ENCODE measurements at places on chromosomes 6 and 20.

DNA sequence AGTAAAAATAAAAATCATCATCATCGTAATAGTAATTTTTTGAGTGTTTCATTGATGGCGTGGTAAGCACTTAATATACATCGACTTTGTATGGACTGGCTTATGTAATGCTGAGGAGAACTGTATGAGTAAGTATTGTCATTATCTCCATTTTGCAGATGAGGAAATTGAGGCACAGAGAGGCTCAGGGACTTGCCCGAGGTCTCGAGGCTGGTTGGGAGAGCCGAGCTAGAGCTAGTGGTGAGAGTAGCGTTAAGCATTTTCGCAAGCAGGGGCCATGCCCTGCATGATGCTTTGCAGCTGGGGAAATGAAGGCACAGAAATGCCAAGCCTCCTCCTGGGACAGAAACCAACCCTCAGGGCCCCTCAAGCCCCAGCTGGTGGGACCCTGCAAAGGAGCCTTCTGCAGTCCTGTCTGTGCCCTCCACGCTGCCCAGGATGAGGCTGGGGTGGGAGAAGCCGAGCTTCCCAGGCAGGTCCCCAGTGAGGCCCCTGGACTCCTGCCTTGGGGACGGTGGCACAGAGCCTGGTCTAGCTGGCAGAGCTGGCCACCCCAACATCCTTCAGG, 31.1 kb upstream of the STX16 start:
- DNase-seq, result no peak

- no peak for DNase-seq
These were observed 13.1 kb downstream of the SRPK1 start for GRCh38 chr6:35907750-35908149.

DNA sequence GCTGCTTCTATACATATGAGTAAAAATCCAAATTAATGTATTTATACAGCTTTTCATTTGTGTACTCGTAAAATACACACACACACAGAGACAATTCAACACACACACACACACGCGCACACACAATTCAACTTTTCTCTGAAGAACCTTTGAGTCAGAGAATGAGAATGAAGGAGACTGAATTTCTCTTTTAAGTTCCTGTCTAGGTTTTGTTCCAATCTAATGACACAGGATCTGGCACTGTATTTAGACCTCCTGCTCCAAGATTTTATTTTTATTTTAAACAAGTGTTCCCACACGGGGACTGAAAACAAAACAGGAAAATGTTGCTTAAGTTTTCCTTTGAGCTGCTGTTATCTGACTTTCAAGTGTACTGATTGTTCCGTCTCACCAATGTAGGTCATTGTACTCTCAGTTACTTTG, 250.8 kb downstream of the LAMA2 start:
- DNase-seq, result peak; percentile 66

GRCh38 chr20:25016471-25016870, 23.9 kb upstream of the APMAP start:
- DNase-seq, result no peak

DNA sequence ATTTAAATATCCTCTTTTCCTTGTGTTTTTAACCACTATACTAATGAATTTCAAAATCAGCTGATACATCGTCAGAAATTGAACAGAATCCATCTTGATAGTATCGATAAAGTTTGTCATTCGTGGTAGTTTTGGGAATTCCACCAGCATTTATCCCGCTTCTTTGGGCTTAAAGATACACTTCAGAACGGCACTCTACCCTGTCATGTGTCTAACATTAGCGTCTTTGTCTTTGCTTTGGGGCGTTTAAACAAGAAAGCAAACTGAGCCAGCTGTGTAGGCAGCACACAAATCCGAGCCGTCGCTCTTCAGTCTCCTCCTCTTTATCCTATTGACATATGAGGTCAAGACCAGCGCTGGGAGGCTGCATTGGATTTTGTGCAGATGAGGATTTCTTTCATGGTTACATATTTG, 27.5 kb upstream of the NHSL1 start:
- DNase-seq, result no peak

- DNase-seq, result no peak
These were observed 23.8 kb downstream of the FRK start for GRCh38 chr6:116036885-116037284.

- DNase-seq, result no peak
These were observed 9.2 kb downstream of the PPP1R3G start for GRCh38 chr6:5094327-5094726.

GRCh38 chr6:80425089-80425823, 318.8 kb downstream of the BCKDHB start:
- DNase-seq, result no peak
